Fibroblast of lung (primary cell): ENCODE measurements at places on chromosomes 11 and 22.

DNA sequence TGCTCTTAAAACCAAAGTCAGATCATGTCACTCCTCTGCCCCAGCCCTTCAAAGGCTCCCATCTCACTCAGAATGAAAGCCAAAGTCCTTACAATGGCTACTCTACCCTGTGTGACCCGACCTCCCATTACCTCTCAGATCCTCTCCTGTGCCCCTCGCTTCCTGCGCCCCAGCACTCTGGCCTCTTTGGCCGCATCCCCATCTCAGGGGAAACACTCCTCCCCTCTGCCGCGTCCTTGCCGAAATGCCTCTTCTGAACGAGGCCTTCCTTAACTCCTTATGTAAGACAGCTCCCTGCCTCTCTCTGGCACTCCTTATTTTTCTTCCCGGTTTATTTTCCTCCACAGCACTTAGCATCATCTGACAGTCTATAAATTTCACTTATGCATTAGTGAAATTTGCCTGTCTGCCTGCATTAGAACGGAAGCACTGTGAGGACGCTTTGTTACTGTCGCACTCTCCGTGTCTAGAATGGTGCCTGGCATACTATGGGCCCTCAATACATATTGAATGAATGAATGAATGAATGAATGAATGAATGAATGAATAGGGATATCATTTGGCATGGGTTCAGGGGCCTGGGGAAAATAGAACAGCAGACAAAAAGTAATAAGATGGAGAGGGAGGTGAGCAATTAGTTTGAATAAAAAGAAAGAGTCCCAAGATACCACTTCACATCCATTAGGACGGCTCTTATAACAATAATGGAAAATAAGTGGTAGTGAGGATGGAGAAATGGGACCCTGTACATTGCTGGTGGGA is 137.8 kb downstream of the CEP164 start:
- DNase-seq = no peak

GRCh38 chr22:44760476-44760875 is 8.1 kb downstream of the ARHGAP8 start:
- no peak for DNase-seq

DNA sequence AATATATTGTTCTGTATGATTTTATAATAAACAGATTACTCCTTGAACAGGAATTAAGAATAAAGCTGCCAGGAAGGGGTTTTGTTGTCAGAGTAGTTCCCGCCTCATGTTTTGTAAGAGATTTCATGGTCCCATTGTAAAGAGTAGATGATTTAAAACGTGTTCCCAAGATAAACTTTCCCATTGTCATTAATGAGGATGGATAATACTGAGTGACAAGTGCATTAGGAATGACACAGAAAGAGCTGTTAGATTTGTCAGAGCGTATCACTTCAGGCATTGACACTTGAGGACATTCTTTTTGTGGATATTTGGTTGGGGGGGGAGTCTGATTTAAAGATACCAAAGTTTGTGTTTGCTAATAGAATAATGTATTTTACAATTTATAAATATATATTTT is 147.0 kb downstream of the PAX6 start:
- DNase-seq = no peak

- peak; percentile 55 for DNase-seq
Measured at GRCh38 chr11:65906602-65907001, 6.4 kb upstream of the FOSL1 start.

- no peak for DNase-seq
Measured at GRCh38 chr22:35306350-35306967, 6.8 kb downstream of the TOM1 start.

DNA sequence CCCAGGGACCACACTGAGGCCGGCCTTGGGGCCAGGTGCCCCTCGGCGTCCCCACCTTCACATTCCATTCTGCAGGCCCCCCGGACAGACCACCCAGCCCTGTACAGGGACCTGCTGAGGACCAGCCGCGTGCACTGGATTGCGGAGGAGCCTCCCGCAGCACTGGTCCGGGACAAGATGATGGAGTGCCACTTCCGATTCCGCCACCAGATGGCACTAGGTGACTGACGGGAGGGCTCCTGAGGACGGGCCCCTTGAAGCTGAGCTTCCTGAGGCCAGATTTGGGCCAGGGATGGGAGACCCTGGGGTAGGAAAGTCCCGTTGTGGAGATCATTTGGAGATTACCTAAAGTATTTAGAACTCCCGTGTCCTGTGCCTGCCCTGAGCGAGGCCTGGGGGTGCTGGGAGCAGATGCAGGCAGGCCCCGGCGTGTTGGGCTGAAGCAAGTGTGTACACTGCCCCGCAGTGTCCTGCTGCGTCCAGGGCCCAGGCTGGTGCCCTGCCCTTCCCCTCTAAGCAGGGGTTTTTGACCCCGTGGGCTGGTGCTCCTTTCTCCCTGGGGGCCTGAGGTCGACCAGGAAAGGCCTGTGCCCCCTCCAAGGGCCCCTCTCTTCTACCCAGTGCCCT is 20.0 kb downstream of the TRMU start:
- DNase-seq = peak; percentile 42

DNA sequence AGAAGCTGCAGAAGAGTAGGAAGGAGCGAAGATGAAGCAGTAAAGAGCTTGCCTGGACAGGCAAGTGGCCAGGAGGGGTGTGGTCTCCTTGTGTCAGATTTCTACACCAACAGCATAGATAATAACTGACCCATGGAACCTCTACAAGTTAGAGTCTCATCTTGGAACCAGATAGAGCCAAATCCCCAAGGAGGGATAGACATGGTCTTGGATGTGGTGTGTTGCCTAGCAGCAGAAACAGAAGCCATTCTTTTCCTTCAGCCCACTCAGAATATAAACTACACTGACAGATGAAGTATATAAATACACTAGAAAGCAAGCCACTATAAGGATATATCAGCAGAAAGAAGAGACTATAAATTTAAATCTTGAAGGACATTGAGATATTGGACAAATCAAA is 4.3 kb upstream of the CARD16 start:
- DNase-seq = no peak

DNA sequence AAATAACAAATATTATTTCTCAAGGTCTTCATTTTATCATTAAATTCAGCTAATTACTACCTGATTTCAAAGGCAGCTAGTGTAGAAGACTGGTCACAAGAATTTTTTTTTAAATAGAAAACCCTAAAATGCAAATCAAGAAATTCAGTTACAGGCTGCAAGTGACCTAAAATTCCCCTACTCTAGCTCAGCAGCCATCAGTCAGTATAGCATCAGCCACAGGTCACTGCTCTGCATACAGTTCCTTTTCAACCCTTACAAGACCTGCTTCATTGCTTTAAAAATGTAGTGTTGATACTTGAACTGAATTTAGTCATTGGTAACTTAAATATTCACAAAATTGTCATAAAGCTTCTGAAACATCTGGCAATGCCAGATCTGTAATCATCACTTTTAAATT is 9.5 kb upstream of the B3GNT6 start:
- no peak for DNase-seq

- no peak for DNase-seq
Measured at GRCh38 chr11:62896049-62896448, 15.4 kb downstream of the SLC3A2 start.

GRCh38 chr22:46103664-46104063 is 46.7 kb upstream of the PPARA start:
- DNase-seq = no peak

DNA sequence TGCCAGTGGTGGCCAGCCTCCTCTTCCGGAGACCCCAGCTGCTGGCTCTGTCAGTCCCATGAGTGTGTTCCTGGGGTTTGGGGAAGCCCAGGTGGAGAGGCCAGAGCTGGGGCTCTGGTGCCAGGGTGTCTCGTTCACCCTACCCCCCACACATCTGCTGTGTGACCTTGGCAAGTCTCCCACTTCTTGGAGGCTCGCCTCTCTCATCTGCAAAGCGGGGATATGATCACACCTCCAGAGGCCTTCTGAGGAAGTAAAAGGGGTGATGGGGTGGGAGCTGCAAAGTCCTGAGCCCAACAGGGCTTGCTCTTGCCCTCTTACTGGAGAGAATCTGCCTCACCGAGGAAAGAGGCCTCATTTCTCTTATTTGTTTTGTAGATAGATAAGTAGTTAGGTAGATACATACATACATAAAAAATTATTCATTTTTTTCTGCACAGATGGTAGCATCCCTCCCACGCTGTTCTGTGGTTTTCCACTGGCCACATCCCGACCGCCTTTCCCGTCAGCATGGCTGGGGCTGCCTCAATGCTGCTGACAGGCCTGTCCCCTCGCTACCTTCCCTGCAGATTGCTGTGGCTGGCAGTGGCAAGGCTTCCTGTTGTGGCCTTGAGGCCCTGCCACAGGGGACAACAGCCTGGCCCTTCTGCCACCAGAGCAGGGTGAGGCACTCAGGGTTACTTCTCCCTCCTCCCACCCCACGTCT is 23.9 kb downstream of the MYO7A start:
- DNase-seq = no peak

GRCh38 chr11:91872243-91872642 is 352.4 kb upstream of the FAT3 start:
- DNase-seq = no peak

GRCh38 chr22:27299181-27300085 is 502.1 kb downstream of the MN1 start:
- DNase-seq = peak; percentile 84

GRCh38 chr11:61707574-61707973 is 27.4 kb downstream of the DAGLA start:
- DNase-seq = no peak

DNA sequence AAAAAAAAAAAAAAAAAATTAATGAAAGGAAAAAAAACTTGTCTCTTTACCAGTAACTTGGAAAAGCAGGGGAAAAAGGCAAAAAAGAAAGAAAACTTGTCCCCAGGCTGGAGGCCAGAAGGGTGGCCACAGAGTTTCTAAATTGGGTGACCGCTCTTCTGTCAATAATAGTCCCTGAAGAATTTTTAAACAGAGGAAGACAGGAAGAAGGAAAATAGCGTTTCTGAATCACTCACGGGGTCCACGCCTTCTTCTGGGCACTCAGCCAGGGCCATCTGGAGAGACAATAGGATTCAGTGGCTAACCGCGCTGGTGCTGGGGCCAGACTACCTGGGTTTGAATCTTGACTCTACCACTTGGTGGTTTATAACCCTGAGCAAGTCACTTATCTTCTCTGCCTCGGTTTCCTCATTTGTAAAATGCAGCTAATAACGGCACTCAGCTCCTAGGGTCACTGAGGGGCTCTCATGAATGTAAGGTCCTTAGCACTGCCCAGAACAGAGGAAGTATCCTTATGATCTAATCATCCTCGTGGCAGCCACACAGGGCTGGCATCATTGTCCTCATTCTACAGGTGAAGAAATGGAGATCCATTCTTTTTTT is 7.0 kb downstream of the C11orf86 start:
- DNase-seq = peak; percentile 91

DNA sequence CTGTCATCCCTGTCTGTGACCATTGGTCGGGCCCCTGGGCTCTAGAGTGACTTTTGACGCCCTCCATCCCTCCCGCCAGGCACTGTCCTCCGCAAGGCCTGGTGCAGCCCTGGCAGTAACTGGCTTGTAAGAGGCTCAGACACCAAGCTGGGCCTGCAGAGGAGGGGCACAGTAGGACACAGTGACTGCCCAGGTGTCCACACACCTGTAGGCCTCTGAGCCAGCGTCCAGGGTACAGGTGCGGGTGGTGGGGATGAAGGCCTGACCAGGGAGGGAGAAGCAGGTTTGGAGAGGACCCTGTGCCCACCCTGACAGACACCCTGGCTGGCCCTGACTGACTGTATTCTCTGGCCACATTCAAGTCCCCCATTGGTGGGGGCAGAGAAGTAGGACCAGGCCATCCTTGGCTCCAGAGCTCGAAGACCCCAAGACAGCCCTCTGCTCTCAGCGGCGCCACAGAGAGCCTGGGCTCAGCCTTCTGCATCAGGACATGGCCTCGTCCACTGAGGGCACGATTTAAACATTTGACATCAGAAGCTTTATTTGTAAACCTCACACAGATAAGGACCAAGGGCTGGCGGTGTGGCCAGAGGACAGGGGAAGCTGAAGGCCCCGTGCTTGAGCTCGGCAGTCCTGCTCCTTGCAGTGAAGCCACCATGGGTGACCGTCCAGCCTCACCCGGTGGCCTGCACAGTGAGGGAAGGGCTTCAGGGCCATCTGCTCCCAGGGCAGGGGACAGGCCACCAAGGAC is 31.4 kb downstream of the PPIL2 start:
- no peak for DNase-seq

DNA sequence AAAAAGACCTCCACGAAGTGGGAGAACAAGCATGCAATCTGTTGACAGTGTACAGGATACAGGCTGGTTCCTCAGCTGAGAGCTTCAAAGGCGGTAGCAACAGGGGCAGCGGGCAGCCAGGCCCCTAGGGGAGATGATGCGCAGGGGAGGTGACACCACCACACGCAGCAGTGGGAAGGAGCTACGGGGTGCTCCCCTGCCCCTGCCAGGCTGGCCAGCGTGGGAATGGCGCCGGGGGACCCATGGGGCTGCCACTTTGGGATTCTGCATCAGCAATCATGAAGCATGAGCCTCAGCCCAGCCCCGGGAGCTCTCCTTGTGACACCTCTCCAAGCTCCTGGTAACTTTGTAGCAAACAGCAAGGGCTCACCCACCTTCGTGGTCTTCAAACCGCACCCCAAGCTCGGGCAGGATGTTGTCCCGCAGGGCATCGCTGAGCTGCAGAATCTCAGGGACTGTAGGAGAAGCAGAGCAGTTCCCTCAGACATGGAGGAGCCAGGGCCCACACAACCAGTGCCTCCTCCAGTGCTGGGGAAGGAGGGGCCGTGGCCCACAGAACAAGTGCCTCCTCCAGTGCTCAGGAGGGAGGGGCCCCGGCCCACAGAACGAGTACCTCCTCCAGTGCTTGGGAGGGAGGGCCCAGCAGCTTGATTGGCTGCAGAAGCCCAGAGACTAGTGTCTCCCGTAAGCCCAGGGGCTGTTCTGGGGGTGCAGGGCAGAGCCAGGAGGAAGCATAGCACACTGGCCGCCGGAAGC is 14.6 kb upstream of the NAP1L4 start:
- DNase-seq = no peak

DNA sequence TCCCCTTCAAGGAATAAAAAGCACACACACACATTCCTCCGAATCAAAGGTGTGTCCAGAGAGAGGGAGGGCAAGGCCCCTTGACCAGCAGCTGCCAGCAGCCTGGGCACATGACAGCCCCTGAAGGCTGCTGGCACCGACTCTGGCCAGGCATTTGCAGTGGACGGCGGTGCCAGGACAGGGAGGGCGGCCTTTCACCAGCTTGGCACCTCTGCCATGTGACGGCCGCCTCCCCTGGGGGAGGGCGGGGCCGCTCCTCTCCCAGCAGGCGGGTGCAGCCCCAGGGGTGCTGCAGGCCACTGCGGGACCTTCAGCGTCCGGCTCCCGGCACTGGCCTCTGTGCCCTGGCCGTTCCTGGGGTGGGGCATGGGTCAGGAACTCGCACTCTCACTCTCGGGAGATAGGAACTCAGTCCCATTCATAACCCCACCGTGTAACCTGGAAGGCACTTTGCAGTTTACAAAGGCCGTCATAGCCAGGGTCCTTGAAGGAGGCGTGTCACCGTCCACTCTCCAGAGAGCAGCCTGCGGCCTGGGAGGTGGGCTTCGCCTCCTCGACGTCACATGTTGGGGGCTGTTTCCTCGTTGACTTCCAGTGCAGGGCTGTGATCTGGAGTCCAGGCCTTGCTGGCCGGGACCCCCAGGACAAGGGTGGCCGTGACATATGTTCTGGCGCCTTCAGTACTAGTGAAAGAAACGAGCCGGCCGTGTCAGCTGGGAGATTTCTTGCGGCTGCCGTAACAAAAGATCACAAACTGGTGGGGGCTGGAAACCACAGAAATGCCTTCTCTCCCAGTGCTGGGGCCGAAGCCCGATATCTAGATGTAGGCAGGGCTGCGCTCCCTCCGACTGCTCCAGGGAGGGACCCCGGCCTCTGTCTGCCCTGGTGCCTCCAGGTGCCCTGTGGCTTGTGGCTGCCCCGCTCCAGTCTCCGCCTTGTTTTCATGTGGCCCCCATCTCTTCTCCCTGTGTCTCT is 39.9 kb upstream of the SMIM38 start:
- peak; percentile 33 for DNase-seq
